ENCODE measurements at places on chromosomes 1 and 21.

- DNase-seq: peak; percentile 48
Observed at GRCh38 chr1:21451212-21451611, 11.3 kb downstream of the NBPF3 start.

DNA sequence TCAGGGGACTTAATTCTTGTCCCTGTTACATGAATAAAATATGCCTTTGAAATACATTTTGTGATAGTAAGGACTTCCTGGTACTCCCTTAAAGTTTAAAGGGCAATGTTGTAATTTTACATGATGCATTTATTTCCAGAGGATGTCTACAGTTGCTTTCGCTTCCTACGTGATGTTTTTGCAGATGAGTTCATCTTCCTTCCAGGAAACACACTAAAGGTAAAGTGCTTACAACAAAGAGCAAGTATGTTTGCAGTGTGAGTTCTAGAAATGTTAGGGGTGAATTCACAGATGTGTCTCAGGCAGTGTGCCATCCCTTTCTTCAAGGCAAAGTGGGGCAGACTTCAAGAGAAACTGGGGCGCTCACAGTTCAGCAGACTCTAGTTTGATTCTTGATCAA is 31.2 kb downstream of the GNPAT start:
- DNase-seq: no peak

GRCh38 chr1:245168906-245169305 is 14.1 kb downstream of the KIF26B start:
- peak; percentile 69 for DNase-seq

- no peak for DNase-seq
Observed at GRCh38 chr1:158017800-158018595, 24.6 kb downstream of the KIRREL1 start.

DNA sequence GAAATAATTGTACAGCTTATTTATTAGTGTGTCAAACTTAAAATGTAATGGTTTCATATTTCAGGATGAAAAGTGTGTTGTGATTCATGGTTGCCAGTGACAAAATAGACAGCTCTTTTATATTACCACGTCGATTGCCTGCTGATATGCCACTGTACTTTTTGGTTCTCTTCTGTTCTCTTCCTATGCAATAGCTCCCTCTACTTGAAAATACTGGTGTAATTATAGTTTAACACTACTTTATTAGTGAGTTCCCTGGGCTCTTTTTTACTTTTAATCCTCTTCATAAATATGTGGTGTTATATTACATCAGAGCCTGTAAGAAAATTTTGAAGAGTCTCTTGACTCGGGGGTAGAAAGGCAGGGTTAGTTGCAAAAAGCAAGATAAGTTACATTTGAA is 111.3 kb downstream of the PATJ start:
- DNase-seq: peak; percentile 22

DNA sequence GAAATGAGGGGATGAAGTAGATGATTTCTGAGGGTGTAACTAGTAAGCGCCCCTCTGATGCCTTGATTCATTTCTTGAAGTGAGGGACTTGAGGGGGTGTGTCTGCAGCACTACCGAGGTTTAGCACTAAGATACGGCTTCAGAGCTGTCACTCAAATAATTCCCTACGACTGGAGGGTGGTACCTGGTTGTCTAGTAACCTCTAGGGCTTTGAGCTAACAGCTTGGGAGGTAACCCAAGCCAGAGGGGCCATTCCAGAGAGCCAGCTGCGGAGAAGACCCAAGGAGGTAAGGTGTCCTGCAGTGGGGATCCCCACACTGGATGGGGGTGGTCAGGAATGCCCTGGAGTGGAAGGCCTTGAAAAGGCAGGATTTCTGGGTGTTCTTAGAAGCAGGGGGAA is at the start of gene TTC24:
Gene TTC24 (plus strand): TSS at position 252 of the 400 bp plus-strand sequence. CDS start 1,642 bp downstream, outside the sequence.
- DNase-seq: no peak

GRCh38 chr1:201194046-201194445 is 3.4 kb downstream of the IGFN1 start:
- no peak for DNase-seq

GRCh38 chr1:185528084-185528676 is 206.0 kb upstream of the HMCN1 start:
- DNase-seq: no peak

DNA sequence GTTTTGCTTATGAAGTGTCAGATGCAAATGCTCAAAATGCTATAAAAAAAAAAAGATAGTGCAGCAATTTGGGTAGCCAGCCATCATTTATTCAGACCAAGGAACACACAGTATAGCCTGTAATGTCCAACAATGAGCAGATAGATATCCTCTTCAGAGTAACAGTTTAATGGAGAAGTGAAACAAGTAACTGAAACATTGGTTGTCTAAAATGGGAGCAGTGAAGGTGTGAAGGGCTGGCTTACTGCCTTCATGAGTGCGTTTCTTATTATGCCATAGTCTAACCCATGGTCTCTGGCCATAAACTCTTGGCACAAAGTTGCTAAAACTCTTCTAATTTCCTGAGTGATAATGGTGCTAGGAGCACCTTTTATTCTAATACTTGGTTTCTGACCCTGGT is 11.4 kb downstream of the RGS5 start:
- DNase-seq: no peak

GRCh38 chr1:220294846-220295301 is 22.6 kb upstream of the RAB3GAP2 start:
- DNase-seq: no peak

- no peak for DNase-seq
Observed at GRCh38 chr1:191279266-191279800, 801.7 kb upstream of the BRINP3 start.

DNA sequence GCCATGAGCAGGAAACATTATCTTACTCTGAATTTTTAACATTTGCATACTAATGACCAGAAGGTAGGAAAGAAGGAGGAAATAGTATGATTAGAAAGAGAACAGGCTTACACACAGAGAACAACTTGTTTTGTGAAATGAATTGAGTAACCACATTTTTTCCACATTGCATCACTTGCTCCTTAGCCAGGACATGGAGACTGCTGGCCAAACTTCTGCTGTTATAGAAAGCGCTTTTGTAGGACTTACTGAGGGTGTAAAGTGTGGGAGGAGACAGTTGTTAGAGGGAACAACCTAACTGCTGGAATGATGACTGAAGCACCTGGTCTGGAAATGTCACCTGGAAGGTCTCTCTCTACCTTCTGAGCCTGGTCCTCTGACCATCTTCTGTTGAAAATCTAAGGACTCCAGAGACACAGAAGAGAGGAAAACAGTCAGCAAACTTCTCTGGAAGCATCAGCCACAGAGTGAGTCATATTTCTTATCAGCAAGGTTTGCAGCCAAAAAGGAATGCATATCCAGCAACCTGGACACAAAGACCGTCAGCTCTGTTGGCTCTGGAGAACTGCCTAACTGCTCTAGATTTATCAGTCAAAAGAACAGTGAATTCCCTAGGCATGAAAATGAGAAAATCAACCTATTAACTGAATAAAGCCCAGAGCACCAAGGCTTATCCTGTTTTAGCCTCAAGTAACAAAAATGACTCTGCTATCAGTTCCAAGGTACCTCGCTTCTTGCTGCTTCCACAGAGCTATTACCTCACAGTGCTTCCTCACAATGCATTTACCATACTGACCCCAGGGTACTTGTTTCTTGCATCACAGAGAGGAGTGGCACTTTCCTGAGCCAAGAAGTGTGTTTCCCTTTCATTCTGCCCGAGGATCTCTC is 88.0 kb upstream of the SLFNL1 start:
- DNase-seq: peak; percentile 91

- DNase-seq: no peak
Observed at GRCh38 chr1:162169031-162169790, 99.7 kb downstream of the NOS1AP start.

DNA sequence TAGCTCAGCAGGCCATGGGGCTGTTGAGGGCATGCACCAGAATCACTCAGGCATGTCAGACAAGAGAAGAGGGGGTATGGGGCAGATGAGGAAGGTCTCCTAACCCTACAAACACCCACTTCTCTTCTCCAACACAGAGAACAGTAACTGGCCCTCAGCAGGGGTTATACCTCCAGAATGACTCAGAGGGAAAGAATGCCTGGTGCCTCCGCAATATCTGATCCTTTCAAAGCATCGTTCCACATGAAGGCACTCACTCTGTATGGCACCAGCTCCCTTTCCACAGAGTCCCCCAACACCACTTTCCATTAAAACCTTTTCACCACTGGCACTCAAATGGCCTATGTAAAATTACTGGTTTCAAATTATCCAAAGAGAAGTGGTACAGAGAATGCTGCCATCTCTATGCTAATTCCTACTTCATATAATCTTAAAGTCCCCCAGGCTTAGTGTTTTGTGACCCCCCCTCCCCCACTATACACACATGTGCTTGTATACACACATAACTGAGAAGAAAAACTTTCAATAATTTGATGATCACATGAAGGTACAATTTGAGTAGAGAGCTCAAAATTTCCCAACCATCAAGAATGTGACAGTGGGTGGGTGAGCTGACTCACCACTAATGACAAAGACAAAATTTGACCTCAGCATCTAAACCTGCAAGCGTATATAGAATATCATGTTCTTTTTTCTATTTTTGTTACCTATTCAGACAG is 91.5 kb downstream of the SIPA1L2 start:
- no peak for DNase-seq

Measured in umbilical cord (tissue), 2 donors.